ENCODE measurements at places on chromosomes 11 and 22.

GRCh38 chr11:2444821-2445745, at the start of gene KCNQ1:
KCNQ1 (plus strand) TSS chr11:2445008; CDS start chr11:2445099, 91 bp downstream.
- DNase-seq: no peak

- DNase-seq: peak; percentile 14
Observed at GRCh38 chr11:2669634-2670469, 29.9 kb downstream of the KCNQ1OT1 start.

DNA sequence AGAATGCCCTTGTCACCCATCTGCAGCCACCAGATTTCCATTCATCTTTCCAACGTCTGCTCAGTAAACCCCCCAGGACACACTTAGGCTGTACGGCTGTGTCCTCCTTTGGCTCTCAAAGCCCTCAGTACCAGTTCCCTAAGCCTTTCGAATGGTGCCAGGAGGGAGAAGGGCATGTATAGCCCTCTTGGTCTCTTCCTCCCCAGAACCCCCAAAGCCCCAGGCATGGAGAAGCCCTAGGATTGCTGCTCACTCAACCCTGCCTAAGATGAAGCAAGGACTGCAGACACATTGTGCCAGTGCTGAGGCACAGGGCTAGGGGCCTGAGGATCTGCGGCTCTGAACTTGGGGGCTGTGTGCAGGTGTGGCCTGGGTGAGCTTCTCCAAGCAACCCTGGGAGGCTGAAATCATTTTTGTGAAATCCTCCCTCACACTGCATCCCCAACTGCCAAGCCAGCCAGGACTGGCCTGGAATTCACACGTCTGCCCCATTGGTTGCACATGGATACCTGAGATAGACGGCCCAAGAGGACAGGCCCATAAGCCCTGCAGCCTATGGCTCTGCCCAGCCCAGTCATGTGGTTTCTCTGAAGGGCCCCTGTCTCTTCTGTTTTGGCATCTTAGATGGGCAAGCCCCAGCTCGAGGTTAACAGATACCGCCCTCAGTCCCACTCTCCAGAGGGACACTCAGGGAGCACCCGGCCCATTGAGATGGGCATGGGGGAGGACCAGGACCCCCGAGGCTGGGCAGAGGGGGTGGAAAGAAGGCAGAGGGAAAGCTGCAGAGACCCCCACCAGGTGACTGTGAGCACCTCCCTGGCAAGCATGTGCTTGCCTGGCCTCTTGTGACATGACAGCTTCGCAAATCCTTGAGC, 34.0 kb downstream of the KCNQ1OT1 start:
- DNase-seq: no peak

- DNase-seq: no peak
Observed at GRCh38 chr11:34148504-34149165, 43.2 kb downstream of the NAT10 start.

DNA sequence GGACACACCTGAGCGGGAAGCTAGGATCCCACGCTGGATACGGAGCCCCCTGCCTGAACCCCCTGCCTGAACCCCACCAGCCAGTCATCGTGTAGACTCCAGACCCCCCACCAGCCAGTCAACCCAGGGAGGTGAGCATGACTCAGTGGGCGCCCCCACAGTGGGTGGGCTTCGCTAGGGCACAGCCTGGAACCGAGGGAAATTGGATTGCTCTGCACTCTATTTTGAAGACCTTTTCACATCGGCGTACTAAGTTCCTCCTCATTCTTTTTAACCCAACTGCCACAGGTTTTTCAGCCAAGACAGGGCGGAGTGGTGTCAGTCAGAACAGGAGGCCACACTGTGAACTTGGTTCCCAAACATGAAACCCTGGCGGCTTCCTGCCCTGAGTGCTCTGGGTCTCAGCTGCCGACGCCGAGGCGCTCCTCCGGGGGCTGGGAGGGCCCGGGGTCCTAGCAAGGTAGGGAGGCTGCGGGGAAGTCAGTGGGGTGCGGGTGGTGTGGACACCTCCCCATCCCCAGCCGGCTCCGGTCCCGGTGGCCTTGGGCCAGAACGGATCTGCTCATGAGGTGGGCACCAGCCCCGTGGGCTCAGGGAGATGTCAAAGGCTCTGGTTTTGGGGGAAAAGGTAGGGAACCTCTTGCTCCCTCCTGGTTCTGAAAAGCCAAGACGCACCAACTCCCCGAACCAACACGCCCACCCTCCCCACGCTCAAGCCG, 57.0 kb downstream of the BRD1 start:
- DNase-seq: no peak

DNA sequence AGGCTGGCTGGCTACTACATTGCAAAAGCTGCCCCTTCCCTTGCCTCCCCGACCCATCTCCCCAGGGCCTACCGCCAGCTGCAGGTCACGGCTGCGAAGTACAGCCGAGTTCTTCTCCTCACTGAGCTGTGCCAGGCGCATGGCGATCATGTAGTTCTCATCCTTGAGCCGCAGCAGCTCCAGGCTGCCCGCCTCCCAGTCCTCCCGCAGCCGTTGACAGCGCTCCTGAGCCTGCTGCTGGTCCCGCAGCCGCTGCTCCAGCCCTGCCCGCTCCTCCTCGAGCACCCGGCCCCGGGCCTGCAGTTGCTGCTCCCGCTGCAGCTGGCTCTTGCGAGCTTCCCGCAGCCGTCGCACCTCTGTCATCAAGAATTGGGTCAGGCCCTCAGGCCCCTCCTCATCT, 3.3 kb downstream of the CARD10 start:
- no peak for DNase-seq
